A375 (cell line): ENCODE measurements at places on chromosomes 6 and 20. TPM values are rescaled to one million over a fixed set of nuclear protein-coding genes. Genes with fewer than 3 reads are reported as not detected.

Gene PRKN
- total RNA-seq: 1.8 and 5.1 TPM in 2 replicates

Gene TNXB
- total RNA-seq: 1.3 and 2.7 TPM in 2 replicates

Gene PCSK2
- total RNA-seq: not detected in 2 replicates

Gene WFDC5
- not detected in 2 replicates for total RNA-seq

Gene KIAA1755
- total RNA-seq: 4.4 and 7.7 TPM in 2 replicates

Gene ITPA
- total RNA-seq: 124 and 129 TPM in 2 replicates

Gene GGTLC1
- total RNA-seq: not detected in 2 replicates

Gene TRIM10
- not detected in 2 replicates for total RNA-seq

Gene HM13
- 81.3 and 109 TPM in 2 replicates for total RNA-seq

Gene DPPA5
- not detected in 2 replicates for total RNA-seq
